Effector CD4-positive, alpha-beta T cell (primary cell): ENCODE measurements at places on chromosomes 11 and 22.

GRCh38 chr22:23816156-23816976 lies 22.4 kb downstream of the DERL3 start:
- no peak for DNase-seq

DNA sequence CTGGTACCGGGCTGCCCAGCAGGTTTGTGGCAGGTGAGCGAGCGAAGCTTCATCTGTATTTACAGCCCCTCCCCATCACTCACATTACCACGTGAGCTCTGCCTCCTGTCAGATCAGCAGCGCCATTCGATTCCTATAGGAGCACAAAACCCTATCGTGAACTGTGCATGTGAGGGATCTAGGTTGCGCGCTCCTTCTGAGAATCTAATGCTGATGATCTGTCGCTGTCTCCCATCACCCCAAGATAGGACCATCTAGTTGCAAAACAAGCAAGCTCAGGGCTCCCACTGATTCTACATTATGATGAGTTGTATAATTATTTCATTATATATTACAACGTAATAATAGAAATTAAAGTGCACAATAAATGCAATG lies 15.8 kb upstream of the VSIG10L2 start:
- DNase-seq: no peak

- DNase-seq: no peak
These were observed 208.8 kb downstream of the TBC1D22A start for GRCh38 chr22:46971099-46971763.

DNA sequence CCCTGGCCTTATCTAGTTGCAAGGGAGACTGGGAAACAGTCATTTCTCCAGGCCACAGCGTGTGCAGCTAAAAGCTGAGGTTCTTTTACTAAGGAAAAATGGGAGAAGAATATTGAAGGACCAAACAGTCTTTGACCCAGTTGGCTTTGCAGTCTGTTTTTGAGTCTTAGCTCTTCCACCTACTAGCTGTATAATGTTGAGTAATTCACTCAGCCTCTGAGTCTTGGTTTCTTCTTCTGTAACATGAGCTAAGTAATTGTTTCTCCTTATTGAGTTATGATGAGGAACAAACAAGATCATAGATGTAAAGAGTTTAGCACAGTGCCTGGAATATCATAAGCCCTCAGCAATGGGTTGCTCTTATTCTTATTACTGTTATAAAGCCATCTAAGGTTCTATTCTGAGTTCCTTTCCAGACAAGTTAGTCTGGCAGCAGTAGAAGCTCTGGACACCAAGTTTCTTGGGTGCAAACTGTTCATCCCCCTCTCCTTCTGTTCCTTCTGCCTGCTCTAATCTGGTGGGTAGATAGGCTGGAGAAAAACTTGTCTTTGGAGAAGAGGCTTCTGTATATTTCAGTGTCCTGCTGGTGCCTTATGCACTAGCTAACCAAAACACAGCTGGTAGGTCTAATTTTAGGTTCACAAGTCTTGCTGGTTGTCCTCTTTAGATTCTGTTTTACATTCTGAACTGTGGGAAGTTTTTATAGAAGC lies 13.5 kb downstream of the TRIM44 start:
- DNase-seq: no peak

GRCh38 chr22:27876684-27877083 lies 42.4 kb downstream of the PITPNB start:
- DNase-seq: no peak

DNA sequence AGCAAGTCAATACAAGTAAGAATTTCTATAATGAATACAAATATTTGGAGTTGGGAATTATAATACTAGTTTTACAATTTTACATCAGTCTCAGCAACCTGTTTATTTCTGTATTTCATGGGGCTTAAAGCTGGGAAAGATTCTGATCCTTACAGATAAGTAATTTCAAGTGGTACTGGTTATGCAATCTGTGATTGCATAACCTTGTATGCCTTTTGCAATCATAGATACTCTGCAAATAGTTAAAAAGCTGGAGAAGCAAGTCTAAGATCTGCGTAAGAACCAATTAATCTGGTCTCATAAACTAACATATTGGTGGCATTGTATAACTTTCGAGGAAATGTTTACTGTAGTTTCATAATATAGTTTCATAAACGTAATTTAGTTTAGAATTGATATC lies 198.3 kb upstream of the PGR start:
- DNase-seq: no peak

GRCh38 chr22:41369424-41369745 lies 12.4 kb upstream of the TEF start:
- no peak for DNase-seq

DNA sequence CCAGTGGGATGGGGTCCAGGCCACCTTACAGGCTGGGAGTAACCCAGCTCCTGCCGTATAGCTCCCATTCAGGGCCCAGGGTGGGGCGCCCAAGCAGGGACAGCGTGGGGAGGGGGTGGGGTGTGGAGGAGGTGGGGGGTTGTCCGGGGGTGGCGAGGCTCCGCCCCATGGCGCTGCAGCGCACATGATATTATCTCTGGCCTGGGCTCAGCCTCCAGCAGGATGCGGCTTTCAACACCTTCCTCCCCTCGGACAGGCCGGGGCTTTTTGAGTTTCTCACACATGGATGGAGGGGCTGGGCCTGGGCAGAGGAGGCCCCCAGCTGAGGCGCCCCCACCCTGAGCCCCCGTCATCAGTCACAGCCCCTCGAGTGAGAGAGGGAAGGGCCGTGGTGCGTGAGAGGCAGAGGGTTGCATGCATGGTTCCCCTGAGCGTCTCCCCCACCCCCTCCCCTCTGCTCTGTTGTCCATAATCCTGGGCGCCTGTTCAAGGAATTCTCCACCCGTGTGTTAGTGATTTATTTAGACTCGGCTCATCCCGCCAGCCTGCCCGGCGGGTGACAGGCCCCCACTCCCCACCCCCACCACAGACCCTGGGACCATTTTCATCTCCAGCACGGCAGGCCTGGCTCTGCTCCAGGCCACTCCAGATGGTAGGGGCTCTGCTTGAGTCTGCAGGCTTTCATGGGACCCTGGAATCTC lies 44.9 kb downstream of the WNT11 start:
- no peak for DNase-seq

GRCh38 chr22:22655452-22656290 lies 11.3 kb downstream of the GGTLC2 start:
- DNase-seq: no peak

DNA sequence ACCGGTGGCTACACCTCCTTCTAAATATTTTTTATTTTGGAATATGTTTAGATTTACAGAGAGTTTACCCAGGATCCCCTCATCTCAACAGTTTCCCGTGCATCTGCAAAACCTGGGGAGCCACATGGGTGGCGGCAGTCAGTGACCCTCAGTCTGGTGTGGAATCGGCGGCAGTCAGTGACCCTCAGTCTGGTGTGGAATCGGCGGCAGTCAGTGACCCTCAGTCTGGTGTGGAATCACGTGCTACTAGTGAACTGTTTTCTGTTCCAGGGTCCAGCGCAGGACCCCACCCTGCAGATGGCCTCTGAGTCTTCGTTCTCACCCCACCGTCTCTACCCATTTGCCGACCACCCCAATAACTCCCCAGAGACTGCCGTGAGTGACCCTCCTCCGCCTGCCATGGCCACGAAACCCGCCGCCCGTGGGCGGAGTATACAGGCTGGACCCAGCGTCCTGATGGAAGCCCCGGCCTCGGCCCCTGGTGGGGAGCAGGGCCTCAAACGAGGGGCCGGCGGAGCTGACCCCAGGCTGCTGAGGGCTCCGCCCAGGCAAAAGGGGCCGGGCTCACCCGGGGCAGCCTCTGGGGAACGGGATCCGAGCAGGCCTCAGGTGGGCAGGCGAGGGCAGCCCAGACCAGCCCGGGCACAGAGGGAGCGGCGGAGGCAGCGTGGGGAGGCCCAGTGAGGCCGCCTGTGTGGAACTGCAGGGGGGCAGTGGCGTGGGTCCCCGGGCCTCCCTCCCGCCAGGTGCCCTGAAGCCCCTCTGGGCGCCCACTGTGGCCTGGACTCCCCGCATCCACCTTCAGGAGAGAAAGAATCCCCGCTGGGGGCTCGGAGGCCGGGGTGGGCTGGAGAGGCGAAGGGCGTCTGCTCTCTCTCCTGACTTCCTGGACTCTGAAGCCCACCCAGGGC lies 2.5 kb downstream of the IL17REL start:
- no peak for DNase-seq

DNA sequence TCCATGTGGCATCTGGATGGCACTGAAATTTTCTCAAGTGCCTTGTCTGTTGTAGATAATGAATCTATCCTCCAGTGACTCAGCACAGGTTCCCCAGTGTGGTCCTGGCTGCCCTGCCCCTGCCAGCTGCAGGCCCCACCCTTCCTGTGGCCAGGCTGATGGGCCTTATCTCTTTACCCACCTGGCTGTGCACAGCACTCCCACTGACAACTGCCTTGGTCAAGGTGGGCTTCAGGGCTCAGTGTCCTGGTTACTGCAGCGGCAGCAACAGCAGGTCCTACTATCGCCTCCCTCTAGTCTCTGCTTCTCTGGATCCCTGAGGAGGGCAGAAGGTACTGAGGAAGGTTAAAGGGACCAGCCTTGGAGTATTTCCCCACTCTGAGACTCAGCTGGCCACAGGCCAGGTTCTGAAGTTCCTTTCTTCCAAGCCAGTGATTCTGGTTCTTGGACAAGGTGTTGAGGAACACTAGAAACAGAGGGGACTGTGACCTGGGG lies 3.1 kb downstream of the HMBS start:
- no peak for DNase-seq

- no peak for DNase-seq
These were observed 373.9 kb downstream of the BRD1 start for GRCh38 chr22:49453771-49454170.

DNA sequence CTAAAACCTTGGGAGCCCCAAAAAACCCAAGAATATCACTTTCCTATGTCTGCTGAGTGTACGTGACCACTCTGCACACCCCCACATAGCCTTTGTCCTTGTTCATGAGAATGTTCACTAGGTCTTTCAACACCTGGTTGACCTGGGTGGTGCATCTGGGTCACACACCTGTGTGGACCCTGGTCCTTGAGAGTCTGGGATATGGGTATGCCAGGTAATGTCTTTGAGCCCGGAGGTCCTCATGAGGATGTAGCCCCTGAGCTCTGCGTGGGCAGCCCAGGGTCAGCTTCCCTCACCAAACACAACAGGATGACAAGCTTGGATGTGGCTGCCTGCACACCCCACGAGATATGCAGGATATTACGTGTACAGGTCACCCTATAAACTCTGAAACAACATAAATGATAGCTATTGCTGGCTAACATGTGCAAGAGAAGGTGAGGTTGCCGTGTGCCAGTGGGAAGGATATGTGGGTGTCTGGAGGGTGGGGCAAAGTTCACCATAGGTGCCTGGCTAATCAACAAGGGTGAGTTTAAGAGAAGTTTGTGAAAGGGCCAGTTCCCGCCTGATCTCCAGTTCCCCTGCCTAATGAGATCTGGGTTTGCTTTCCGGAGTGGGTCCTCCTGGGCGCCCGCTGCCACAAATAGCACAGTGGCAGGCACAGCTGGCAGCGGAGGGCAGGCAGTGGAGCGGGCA lies 1.4 kb upstream of the PPARA start:
- DNase-seq: no peak

- no peak for DNase-seq
These were observed 39.0 kb downstream of the ADAMTS8 start for GRCh38 chr11:130389335-130389935.

DNA sequence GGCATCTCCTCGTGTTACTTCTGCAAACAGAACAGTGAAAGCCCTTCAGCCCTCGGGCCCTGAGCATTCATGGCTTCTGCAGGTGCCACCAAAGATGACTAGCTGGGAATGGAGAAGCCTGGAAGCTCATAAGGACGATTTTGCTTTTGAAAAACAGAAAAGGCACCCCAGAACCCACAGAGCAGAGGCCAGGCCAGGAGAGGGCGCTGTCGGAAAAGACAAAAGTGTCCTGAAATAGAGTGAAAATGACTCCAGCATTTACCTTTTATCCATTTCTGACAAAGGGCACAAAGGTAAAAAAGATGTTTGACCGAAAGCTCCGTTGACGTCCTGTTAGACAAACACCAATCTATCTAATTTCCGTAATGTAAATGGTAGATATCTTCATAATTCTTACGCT lies 37.6 kb downstream of the ZNF195 start:
- peak; percentile 58 for DNase-seq

DNA sequence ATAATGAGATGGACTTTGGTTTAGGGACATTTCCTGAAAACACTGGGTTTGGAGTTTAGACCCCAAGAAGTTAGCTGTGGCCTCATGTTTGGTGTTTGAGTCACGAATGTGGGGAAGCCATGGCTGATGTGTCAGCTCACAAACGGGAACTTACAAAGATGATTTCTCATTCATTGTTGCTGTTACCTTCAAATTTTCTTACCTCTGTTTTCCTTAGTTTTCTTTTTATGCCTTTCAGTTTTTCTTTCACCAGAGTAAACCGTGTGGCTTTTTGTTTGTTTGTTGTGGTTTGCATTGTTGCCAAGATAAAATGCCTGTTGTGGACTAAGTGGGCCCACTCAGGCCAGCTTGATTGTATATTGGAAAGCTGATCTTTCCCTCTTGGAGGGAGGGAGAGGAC lies 89.1 kb downstream of the SWAP70 start:
- DNase-seq: no peak

- DNase-seq: no peak
These were observed 45.6 kb downstream of the BTG4 start for GRCh38 chr11:111466615-111467014.

DNA sequence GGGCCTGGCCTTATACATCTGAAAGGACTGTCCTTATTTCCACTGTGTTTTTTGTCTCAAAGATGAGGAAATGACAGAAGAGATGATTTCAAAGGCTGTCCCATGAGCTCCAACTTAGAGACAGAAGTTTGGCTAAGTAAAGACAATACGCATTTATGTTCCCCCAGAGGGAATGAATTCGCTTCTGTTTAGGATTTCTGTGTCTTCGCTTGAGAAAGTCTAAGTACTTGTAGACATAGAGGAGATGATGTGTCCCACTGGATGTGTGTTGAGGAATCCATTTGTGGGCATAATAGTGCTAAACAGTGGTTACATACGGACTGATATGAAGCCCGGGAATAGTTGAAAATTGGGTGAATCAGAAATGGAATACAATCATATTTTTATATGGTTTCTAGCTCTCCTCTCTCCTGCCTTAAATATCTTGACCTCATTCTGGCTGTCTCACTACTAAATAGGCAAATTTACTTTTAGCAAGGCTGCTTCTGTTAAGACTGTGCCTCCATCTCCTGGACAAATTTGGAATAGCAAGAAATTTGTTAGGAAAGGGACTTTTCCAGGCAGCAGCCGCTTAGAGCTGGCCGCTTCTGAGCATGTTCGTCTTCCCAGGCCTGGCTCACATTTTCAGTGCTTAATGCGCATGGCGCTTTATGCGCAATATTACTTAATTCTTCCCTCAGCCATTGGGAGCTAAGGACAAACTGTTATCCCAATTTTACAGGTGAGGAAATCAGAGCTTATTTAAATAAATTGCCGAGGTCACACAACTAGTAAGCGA lies 1.9 kb upstream of the PEX26 start:
- peak; percentile 47 for DNase-seq

- no peak for DNase-seq
These were observed 93.2 kb upstream of the LMO1 start for GRCh38 chr11:8356721-8357504.

GRCh38 chr11:64130618-64131017 lies 35.3 kb downstream of the MACROD1 start:
- DNase-seq: no peak

GRCh38 chr11:75431533-75432525 lies 1.2 kb downstream of the KLHL35 start:
- DNase-seq: no peak

- no peak for DNase-seq
These were observed 77.0 kb downstream of the RPL27A start for GRCh38 chr11:8759634-8760033.
